ENCODE measurements at places on chromosomes 16 and 17. TPM values are rescaled to one million over a fixed set of nuclear protein-coding genes. Genes with fewer than 3 reads are reported as not detected.
A peak's percentile ranks its signal among the peaks of the same experiment; 100 is the strongest.

The TP53TG3F gene
- not detected for total RNA-seq

The MAPK7 gene
- 27.1 TPM for total RNA-seq

- H3K4me1 ChIP-seq = peaks cover 62% of the 10 kb centered on the region
- peak overlapping the region; percentile 88 for H3K27ac ChIP-seq
- peaks cover 8% of the 10 kb centered on the region for H3K36me3 ChIP-seq
- peak overlapping the region; percentile 17 for H3K4me3 ChIP-seq
Measured at GRCh38 chr17:74744714-74745547, 3.5 kb upstream of the NHERF1 start.

GRCh38 chr16:67775273-67775672 is 31.1 kb downstream of the RANBP10 start:
- DNase-seq = no peak
- peaks cover 11% of the 10 kb centered on the region for H3K4me1 ChIP-seq
- no peak overlapping the region for H3K4me3 ChIP-seq
- H3K27me3 ChIP-seq = no peaks in the 10 kb centered on the region
- H3K27ac ChIP-seq = no peak overlapping the region

DNA sequence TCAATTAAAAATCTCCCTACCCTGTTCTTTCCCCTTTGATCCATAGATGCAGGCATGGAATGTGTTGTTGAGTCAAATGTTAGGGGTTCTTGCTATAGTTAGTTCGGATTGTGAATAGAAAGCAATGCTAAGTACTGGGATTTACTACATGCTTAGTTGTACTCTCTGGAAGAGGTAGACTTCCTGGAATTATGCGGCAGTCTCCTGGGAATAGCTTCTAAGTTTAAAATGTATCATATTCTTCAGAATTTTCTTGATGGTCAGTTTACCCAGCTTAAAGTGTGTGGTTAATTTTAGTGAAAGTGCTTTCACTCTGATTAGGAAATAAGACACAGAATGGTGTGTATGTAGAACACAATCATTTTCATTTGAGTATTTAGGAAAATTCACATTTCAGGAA is 3.5 kb downstream of the CLTC start:
- no peak overlapping the region for H3K27ac ChIP-seq
- peaks cover 21% of the 10 kb centered on the region for H3K36me3 ChIP-seq
- H3K27me3 ChIP-seq = no peaks in the 10 kb centered on the region

- DNase-seq = no peak
- no peak overlapping the region for H3K4me3 ChIP-seq
- no peaks in the 10 kb centered on the region for H3K27me3 ChIP-seq
- peaks cover 30% of the 10 kb centered on the region for H3K36me3 ChIP-seq
- no peak overlapping the region for H3K27ac ChIP-seq
Measured at GRCh38 chr17:17220529-17220928, 14.4 kb upstream of the PLD6 start.

GRCh38 chr16:2189252-2189893 is 7.0 kb downstream of the CASKIN1 start:
- no peak overlapping the region for H3K4me3 ChIP-seq
- no peaks in the 10 kb centered on the region for H3K4me1 ChIP-seq
- H3K27ac ChIP-seq = no peak overlapping the region
- no peak for DNase-seq
- H3K36me3 ChIP-seq = no peaks in the 10 kb centered on the region
- H3K27me3 ChIP-seq = no peaks in the 10 kb centered on the region

DNA sequence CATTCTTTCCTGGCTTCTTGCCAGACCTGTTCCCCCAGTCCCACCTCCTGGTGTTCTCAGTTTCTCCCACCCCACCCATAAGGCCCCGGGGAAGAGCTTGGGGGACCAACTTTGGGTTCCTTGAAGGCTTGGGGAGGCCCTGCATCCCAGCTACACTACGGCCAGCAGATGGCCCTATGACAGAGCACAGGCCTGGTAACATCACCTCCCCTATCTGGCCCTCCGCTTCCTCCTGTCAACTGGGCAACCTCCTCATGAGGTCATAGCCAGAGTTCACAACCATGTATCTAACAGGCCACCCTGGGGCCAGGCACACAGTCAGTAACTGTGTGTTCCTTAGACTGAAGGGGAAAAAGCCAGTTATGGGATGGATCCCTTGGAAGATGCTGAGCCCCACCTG is 31.4 kb downstream of the MYO15A start:
- DNase-seq = no peak
- no peaks in the 10 kb centered on the region for H3K36me3 ChIP-seq
- H3K4me1 ChIP-seq = no peaks in the 10 kb centered on the region
- H3K27me3 ChIP-seq = no peaks in the 10 kb centered on the region
- no peak overlapping the region for H3K4me3 ChIP-seq

- no peaks in the 10 kb centered on the region for H3K4me1 ChIP-seq
- no peaks in the 10 kb centered on the region for H3K36me3 ChIP-seq
- no peak for DNase-seq
- H3K27me3 ChIP-seq = peaks cover 4% of the 10 kb centered on the region
Measured at GRCh38 chr17:34816848-34817247, 144.4 kb downstream of the CCT6B start.

All from activated CD8-positive, alpha-beta T cell treated with anti-CD3 and anti-CD28 coated beads for 36 hours (primary cell).